NCI-H146 (cell line): ENCODE measurements at places on chromosomes 3 and 15.

GRCh38 chr3:31288641-31289100, 244.1 kb upstream of the STT3B start:
- no peak for DNase-seq

DNA sequence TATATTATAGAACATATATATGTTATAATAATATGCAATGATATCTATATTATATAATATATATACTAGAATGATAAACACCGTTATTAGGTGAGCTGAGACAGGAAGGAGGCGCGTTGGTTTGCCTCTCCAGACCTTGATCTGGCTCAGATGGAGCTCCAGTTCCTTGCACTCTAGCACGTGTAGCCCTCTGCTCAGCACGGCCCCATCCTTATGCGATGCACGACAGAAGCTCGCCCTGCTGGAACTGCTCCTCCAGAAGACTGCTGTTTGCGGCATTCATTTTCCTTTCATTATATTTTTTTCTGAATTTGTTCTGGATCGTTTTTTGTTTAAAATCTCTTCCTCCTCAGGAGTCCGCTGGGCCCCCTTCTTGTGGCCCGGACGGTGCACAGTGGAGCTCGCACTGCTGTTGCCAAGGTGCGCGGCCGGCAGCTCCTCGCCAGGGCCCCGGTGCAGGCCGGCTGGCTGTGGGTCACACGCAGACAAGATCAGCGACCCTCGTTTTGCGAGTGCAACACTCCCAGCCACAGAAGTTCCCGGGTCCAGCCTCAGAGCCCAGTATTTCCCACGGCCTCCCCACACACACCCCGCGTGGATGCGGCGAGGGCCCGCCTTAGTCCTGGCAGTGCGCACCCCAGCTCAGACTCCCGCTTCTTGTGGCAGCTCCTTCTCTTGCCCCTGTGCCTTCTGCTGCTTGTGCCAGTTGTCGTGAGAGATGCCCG, 112.2 kb downstream of the CHL1 start:
- DNase-seq, result no peak

DNA sequence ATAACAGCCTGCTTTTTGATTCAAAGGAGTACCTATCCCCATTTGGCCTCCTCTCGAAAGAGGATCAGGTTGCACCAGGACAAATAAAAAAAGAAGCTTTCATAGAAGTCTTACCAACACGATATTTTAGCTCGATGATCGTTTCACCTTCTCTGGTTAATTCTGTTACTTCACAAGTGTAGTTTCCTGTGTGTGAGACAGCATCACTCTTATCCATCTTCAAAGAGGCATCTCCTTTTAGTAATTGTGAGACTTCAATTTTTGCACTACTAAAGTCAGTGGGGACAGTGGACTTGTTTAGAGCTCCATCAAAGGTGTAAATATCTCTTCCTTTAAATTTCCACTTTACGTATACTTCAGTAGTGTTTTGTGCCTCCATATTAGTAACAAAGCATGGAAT, 11.0 kb downstream of the CD47 start:
- no peak for DNase-seq

DNA sequence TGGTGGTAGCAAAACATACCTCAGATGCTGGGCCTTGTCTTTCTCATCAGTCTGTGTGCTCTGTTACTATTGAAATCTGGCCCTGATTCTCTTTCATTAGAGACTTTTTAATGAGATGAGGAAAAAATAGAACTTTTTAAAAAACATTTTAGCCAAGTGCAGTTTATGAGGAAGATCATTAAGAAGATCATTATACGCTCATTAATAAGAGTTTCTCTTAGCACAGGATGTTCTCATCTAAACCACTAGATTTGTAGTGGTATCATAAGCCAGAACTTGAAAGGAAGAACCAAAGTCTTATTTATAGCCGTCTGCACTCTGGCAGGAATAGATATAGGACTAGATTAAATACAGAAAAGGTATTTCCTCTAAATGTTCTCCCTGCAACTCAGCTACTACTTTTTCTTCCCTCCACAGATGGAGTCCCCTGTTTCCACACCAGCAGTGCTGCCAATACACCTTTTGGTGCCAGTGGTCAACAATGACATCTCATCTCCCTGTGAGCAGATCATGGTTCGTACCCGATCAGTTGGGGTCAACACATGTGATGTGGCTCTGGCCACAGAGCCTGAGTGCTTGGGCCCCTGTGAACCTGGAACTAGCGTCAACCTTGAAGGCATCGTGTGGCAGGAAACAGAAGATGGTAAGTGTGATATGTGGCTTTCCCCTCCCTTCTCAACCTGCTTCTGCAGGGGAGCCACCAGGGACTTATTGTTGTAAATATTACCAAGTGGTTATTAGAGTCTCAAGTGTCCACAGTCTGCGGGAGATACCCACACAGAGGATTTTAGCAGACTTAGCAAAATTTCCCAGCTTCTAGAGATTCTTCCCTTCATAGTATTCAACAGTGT, 152.8 kb downstream of the RBPMS2 start:
- no peak for DNase-seq

DNA sequence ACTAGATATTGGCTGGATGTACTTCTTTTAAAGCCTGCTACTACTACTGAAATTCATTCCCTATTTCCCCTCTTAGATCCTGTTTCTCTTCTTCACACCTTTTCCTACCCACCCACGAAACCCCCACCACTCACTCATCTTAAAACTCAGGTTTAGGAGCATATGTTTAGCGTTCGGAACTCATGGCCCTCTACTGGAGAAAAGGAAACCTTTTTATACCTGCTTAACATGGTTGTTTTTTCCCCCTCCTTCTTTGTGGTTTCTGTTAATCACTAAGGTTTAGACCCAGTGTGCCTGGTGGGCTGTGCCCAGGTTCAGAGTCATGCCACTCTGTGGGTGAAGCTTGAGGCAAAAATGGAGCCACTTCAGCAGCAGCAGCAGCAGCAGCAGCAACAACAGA, 2.6 kb downstream of the ARID3B start:
- no peak for DNase-seq

DNA sequence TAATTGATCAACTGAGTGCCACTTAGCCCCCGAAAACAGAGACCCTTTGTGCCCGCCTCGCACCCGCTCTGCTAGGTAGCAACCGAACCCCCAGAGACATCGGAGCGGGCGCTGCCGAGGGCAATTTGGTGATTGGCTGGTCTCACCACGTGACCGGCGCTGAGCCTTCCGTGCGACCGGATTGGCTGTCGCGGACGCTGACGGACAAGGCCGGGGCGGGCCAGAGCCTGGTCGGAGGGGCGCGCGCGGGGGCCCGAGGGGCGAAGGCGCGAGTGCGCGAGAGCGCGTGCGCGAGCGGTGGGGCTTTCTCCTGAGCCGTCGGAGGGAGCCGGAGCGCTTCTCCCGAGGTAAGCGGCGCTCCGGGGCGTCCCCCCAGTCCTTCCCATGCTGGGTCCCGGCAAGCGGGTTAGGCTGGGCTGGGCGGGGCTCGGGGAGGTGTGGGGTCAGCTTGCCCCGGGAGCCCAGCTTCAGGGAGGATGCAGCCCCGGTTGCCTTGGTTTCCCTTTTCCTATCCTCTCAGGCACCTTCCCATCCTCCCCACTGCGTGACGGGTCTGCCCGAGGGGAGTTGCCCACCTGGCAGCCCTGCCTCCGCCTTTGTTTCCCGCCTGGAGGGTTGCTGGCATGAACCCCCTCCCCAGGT, at the start of gene TMEM108:
TSS of gene TMEM108 (plus strand) at position 303 of the 642 bp plus-strand sequence.
- peak; percentile 99 for DNase-seq

DNA sequence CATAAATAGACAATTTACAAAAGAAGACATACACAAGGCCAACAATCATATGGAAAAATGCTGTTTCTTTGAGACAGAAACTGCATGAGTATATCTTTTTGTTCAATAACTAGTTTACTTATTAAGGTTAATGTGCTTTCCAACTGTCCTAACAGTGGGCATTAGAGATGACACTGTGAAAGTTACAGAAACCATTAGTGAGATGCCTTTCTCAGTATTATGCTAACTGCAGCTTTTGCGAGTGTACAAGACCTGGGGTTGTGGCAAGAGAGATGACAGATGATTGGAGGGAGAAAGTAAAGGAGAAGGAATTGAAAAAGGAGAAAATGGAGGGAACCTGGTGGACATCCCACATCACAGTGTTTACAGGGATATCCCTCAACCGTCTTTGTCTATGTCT, 640.5 kb downstream of the ZPLD1 start:
- DNase-seq, result no peak

GRCh38 chr15:59553879-59554735, 57.5 kb upstream of the GCNT3 start:
- peak; percentile 90 for DNase-seq

DNA sequence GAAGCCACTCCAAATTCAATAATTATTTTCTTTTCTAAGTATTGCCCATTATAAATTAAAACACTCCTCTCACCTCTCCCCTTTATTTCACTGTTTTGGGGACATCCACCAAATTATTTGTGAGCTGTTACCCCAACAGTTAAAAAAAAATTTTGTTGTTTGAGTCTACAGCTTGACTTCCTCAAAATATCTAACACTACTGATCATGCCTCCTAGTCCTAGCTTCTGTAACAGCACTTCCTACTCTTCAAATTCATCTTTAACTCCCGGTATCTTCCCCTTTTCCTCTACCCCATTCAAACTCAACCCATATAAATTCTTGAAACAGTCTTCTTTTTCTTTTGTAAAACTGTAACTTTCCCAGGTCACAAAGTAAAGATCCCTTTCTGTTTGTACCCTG, 15.9 kb downstream of the PARL start:
- no peak for DNase-seq

DNA sequence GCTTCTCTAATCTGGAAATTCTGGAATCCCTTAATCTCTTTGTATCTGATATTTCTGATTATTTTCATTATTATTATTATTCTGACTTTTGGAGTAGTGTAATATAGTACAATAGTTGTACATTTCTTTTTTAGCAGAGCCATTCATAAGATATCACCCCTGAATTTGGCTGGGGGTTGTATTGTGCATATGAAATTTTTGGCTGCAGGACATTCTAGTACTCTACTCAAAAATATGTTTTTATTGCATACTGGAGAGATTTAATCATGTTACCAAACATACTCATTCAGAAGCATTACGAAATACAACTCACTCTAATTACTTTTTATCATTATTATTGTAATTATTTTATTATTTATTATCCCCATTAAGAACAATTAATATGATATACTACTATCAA, 589.7 kb upstream of the KCNMB2 start:
- no peak for DNase-seq

DNA sequence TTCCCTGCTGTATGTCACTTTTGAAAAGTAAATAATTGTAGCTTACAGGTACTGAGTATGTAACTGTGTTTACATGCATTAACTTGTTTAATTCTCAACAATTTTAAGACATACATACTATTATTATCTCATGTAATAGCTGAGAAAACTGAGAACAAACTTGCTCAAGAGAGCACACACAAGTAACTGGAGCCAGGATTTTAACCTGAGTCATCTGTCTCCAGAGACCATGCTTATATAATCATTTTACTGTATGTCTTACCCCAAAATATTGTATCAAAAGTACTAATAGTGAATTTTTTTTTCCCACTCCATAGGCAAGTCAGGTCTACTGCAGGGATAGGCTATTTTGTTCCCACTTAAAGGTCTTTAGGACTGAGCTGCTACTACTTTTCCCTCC, 95.4 kb downstream of the FEZF2 start:
- DNase-seq, result no peak

DNA sequence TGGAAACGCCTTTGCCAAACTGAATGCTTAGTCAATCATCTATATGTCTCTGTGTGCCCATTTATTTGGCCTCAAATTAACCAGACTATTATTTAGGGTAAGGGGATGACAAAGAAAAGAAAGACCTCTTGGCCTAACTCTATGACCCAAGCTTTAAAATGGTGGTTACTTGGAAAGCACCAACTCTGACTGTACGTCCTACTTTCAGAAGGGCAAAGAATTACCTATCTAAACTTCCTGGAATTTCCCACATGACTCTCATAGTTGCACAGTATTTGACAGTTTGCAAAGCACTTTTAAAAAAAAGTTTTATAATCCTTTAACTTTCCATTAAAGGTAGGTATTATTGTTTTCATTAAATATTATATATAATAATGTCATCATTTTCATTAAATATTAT, 6.3 kb upstream of the MTHFS start:
- no peak for DNase-seq

GRCh38 chr3:141853081-141853601, 23.3 kb upstream of the ATP1B3 start:
- DNase-seq, result no peak

DNA sequence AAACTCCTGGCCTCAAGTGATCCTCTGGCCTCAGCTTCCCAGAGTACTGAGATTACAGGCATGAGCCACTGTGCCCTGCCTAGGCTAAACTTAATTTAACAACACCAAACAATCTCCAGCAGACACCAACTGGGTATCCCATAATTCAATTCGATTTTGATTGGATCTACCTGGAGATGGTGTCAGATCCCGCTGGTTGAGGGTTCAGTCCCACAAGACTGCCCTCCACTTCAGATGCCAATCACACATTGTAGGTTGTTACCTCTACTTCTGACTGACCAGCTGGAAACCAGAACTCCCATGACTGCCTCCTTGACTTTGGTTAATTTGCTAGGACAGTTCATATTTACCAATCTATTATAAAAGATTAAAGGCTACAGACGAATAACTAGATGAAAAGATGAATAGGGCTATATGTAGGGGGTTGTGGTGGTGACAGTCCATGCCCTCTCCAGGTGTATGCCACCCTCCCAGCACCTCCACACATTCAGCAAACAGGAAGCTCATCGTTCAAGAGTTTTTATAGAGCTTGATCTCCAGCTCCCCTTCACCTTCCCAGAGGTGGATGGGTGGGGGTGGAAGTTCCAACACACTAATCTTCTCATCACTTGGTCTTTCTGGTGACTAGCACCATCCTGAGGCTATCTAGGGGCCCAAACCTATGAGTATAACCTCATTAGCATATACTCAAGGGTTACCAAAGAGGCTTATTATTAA, 9.3 kb downstream of the B2M start:
- no peak for DNase-seq

GRCh38 chr3:123367467-123368154, 81.3 kb downstream of the ADCY5 start:
- no peak for DNase-seq

- DNase-seq, result no peak
Observed at GRCh38 chr3:5212628-5213573, 25.4 kb downstream of the EDEM1 start.

DNA sequence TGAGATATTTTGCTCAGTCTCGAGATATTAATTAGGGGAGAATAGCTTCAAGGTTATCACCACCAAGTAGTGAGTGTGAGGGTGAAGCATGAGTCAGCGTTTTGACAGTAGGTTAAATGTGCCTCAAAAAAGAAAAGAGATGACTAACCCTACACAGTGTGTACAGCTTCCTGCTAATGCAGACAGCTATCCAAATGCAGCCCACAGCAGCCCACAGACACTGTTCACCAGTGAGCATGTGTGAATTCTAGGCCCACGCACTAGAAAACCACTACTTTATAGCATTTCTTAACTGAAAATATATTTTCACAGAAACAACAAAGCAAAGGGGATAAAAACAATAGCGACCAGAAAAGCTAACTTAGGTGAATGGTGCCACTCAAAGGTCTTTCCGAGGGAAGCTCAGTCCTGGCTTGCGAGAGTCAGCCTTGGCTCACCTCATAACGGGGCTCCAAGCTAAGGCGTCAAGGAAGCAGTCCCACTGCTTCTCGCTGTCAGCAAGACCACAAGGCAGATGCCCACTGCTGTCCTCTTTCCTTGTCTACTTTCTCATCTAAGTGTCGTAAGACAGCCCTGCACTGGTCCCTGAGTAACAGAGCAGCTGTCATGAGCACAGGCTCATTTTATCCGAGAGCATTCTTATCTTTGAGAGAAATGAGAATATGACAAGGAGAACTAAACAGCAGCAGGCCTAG, 47.6 kb downstream of the TXNRD3 start:
- no peak for DNase-seq
